ENCODE measurements at places on chromosomes 5 and 9.

- DNase-seq, result no peak
Measured at GRCh38 chr5:67992923-67993322, 222.6 kb upstream of the PIK3R1 start.

GRCh38 chr5:43560128-43560527 is 3.3 kb upstream of the PAIP1 start:
- DNase-seq, result no peak

DNA sequence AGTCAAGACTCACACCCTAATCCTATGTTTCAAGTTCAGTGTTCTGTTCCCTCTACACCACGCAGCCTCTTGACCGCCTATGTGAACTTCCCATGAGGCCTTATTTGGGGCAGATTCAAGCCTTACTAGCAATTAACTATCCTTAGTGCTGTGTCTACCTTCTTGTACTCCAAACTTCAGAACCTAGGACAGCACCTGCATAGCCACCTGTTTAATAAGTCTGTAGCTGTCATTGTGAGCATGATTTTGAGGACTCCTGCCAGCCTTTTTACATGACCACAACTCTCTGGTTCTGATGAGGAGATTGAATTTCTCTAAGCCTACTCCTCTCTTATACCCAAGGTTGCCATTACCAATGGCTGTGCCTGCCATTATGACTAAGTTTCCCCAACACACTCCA is 50.8 kb upstream of the PCSK1 start:
- no peak for DNase-seq

DNA sequence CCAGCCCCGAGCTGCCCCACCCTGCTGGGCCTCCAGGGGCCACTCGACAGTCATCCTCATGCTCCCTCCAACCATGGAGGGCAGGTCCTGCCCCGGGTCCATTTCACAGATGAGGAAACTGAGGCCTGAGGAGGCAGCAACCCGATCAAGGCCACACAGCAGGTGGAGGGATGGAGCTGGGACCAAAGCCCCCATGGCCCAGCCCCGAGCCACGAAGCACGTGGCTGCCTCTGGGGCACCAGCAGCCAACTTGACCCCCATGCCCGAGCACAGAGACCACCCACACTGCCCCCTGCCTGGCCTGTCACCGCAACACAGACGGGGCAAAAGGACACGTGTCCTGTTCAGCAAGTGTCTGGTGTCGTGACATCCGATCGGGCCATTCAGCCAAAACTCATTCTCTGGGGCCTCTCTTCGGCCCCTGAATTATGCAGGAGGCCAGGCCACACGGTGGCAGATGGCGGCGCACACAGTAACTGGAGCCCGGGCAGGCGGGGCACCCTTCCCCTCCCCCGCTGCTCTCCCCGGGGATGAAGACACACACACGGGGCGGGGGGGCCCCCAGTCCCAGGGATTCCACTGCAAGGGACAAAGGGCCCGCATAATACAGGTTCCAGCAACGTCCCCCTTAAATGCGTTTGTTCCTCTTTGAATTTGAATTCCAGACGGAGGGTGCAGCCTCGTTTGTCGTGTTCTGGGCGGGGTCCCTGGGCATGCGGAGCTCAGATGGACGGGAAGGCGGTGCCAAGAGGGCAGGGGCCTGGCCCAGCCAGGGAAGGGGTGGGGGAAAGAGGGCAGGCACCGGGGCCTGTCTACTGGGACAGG is 29.4 kb upstream of the TMEM250 start:
- DNase-seq, result no peak

DNA sequence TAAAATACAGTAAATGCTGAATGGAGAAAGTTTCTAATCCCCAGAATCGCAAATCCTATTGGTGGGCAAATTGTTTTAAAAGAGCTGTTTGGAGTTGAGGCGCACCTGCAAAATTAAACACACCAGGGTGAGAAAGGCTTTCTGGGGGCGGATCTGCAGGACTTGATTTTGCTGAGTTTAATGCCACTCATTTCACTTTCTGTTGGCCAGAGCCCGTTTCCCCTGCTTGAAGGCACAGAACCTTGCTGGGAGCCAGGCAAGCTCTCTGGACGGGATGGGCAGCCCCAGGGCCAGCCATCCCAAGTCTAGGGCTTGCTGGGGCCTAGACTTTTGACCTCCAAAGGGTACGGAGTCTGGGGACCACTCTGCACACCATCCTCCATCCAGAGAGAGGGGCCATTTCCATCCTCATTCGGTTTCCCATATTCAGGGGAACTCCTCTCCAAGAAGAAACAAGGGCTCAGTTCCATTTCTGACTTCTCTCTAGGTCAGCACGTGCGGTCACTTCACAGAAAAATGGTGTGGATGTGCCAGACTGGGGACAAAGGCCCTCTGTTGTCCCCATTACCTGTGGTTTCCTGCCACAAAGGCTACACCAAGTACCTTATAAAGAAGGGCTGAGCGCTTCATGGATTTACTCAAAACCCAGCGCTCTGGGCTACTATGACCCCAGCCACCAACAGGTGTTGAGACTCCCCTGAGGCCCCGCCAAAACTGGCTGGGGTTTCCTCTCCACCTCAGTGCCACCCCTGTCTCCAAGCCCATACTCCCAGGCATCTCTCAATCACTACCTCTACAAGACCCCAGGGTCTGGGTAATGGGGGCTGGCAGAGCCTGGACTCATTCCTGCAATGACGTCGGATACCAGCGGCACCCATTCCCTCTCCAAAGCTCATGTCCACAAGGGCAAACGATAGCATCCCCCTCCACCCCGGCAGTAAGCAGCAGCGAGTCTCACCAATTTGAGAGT is 170.0 kb downstream of the AUH start:
- no peak for DNase-seq

GRCh38 chr5:116494784-116495450 is 79.7 kb downstream of the SEMA6A start:
- no peak for DNase-seq

- no peak for DNase-seq
Measured at GRCh38 chr9:98977813-98978212, 34.1 kb downstream of the COL15A1 start.

DNA sequence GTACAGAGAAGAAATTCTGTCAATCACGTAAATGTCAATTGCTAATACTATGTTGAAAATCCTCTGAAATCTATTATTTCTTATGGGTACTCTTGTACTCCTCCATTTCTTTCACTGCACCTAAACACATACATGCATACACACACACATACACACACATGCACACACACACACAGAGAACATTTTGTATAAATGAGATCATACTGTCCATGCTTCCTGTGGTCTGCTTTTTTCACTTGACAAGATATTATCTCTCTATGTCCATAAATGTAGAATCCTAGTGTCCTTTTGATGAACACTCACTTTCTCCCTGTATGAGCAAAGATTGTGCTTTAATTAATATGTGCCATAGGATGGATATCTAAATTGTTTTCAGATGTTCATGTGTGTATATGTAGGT is 32.7 kb upstream of the TLR4 start:
- DNase-seq, result no peak

DNA sequence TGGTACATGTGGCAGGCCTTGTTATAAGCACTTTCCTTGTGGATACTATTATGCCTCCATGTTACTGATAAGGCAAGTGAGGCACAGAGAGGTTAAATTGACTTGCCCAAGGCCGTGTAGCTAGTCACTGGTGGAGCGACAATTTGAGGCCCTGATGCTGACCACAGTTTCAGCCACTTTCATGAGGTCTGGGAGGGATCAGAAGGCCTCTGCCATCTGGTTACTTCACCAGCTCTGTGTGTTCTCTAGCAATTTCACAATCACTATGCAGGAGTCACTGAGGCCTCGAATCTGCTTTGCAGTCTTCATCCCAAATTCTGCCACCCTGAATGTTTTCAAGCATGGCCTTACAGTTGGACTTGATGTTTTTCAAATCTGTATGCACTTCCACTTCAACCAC is 9.1 kb downstream of the LRRC70 start:
- DNase-seq, result no peak

GRCh38 chr5:130985776-130986175 is 179.3 kb downstream of the HINT1 start:
- no peak for DNase-seq

DNA sequence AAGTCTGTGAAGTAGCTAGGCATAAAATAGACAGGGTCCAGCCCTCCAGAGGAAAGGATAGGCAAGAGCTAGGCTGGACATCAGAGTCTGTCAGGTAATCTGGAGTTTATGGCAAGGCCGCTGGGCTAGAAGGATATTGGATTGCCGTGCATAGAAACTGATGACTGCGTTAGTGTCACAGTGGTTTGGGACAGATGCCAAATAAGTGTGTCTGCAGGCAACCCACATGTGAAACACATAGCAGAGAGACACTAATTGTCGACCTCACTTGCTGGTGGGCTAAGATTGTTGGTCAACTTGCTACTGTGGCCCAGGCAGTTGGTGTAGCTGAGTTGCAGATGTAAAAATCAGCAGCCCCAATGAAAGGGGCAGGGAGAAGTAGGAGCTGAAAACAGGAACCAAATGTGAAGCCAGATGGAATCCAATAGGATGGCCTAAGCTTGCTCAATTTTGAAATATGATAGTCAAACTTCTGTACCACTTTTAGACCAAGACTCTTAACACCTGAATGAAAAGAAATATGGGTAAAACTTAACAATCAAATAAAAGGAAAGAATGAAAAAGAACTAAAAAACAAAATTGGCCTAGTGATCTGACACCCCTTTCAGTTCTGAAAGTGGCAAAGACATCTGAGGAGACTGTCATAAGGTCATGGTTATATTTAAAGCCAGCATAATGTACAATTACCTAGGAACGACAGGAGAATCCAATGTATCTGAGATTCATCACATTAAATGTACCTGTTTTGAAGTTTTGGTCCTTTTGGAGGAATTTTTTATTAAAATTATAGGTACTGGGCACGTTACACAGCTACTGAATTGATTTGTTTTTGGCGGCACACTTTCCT is 243.3 kb upstream of the ACTBL2 start:
- DNase-seq, result no peak

DNA sequence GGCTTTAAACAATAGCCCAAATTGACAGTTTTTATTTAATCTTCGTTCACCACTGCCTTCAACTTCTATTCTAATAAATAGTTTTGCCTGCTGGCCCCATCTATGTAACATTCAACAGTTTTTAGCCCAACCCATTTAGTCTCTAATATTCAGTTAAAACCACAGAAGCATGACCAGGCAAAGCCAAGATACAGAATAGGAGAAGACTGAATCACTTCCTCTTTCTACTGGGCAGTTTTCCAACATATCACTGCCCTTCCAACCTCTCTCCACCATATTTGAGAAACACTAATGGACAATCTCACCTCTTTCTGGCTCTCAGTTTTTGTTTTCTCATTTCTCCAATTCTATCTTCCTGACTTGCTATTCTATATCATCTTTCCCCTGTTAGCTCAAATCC is 352.9 kb downstream of the DNAH5 start:
- no peak for DNase-seq

GRCh38 chr5:157390551-157391297 is 69.3 kb upstream of the NIPAL4 start:
- DNase-seq, result no peak

DNA sequence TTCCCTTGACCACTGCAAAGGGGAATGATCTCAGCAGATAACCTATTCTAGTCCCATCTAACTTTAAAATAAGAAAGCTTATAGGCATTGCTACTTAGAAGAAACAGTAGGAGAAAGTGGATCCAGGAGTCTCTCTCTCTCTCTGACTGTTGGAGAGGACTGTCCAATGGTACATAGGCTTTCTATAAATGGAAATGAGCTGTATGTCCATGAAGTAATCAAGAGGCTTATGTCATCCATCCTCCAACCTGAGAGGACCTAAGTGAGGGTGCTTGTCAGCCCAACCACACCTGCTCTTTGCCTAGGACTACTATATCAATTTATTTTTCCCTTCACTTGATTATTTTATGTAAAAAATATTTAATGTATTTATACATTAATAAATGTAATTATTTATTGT is 172.3 kb downstream of the PAPPA start:
- no peak for DNase-seq

DNA sequence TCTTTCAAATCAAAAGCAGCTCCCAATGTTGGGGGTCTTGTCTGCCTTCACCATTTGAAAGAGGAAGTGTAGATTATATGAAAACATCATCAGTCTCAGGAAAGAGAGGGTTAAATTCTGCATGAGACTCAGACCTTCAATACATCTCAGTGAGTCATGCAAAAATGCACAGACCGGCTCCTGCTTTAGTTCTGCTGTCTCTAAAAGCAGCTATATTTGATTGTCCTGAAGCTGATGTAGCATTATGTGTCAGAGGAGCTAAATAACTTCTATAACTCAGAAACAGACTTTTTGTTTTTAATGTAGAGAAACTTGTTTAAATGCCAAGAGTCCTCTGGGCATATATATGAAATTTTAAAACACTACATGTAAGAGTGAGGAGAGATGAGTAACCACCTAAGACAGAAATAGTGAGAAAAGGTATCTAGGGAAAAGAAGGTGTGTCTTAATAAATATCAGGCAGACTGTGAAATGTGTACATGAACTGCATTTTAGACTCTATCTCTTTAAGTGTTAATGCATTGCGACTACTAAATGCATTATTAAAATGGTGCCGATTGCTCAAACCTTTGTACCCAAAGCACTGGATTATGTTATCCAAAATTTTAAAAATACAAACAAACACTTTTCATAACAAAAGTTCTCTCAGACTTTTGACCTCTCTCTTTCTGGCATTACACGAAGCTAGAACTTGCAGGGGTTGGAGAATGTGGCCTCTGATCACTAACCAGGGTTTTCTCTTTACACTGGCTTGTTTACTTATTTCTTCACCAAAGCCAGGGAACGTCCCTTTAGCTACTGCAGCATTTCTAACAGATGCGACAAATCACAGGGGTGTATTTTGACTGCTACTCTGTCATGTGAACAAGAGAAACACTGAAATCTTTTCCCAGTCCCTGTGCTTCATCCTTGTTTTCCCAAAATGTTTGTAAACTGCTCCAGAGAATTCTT is 302.3 kb downstream of the ARL15 start:
- DNase-seq, result no peak

DNA sequence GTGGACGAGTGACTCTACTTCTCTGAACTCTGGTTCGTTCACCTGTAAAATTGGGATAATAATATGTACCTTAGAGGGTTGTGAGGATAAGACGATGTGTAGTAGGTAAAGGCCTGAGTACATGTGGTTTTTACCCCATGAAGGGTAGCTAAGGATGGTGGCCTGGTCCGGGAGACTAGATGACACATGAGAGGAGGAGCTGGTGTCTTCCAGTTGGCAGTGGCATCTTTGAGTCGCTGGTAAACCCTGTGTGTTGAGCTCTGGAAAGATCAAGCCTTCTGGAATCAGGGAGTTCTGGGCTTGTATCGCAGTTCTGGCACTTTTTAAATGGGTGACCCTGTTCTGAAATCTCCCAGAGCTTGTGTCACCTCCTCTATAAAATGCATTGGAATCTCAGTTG is 166.4 kb upstream of the ZNF618 start:
- no peak for DNase-seq

- no peak for DNase-seq
Measured at GRCh38 chr5:30908356-30908755, 285.1 kb upstream of the CDH6 start.

GRCh38 chr9:99628849-99629620 is 192.7 kb upstream of the NR4A3 start:
- DNase-seq, result no peak

- no peak for DNase-seq
Measured at GRCh38 chr5:157324237-157324636, 58.3 kb downstream of the CYFIP2 start.

- no peak for DNase-seq
Measured at GRCh38 chr9:109164042-109164441, 3.0 kb downstream of the FRRS1L start.

Data from T-helper 1 cell (primary cell).